ENCODE measurements at places on chromosomes 16 and 17. TPM values are rescaled to one million over a fixed set of nuclear protein-coding genes. Genes with fewer than 3 reads are reported as not detected.

Gene CBX2
- total RNA-seq: 0.06 TPM

Gene NBR1
- total RNA-seq: 93.2 TPM

Gene SCGB1C2
- not detected for total RNA-seq

Gene GGNBP2
- total RNA-seq: 140 TPM

Gene DNASE1L2
- total RNA-seq: 3.9 TPM
